NCI-H2227 treated with DMSO at 0.1 percent for 48 hours (cell line): ENCODE measurements at places on chromosomes 7 and 10.

DNA sequence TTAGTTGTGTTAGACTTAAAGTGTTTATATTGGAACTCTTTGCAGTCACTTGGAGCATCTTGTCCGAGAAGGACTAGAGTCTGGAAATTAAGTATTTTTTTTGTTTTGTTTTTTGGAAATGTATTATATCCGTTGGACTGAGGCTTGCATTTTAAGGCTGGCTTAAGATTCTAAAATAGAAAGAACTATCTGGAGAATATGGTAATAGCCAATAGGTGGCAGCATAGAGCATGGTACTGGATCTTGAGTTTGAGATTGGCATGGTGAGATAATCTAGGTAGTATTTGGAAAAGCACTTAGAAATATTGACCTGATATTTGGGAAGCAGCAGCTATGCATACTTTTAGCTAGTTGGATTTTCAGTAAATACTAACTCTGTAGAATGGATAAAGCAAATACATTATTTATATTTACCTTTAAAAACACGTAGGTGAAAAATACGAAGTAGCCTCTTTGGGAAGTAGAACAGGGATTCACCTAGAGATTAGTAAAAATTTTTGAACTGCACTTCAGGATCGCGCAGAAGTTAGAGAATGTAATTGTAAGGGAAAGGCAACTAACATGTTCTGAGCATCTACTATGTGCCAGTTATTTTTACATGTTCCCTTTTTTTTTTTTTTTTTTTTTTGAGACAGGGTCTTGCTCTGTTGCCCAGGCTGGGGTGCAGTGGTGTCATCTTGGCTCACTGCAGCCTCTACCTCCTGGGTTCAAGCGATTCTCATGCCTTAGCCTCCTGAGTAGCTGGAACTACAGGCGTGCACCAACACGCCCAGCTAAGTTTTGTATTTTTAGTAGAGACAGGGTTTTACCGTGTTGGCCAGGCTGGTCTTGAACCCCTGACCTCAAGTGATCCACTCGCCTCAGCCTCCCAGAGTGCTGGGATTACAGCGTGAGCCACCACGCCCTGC lies 78.6 kb downstream of the LCOR start:
- DNase-seq, result no peak

GRCh38 chr10:7350541-7351195 lies 60.2 kb downstream of the SFMBT2 start:
- no peak for DNase-seq

- DNase-seq, result no peak
These were observed 12.1 kb downstream of the ATG9B start for GRCh38 chr7:151012031-151012692.

- DNase-seq, result no peak
These were observed 20.3 kb downstream of the MYOF start for GRCh38 chr10:93461807-93462178.

DNA sequence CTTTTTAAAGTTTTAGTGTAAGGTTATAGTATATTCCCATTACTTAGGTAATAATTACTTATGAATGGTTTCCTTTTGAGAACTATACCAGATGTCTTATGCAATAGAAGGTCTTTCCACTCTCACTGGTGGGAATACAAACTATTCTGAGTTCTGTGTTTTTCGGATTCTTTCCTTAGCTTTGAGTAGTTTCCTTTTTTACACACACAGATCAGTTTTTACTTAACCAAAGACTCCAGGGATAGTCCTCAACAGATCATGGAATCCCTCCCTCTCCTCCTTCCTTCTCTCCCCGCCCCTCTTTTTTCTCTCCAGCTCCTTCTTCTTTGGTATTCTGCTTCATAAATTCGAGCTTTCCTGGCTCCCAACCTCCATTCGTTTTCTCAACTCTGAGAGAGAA lies 13.3 kb downstream of the COPG2 start:
- DNase-seq, result no peak
